Activated naive CD8-positive, alpha-beta T cell treated with anti-CD3 and anti-CD28 coated beads, Interleukin-2, amount 10 ng/mL, durations not matched to agents 7 days and 5 days (primary cell): ENCODE measurements at places on chromosomes 3 and 15.

GRCh38 chr3:111652492-111653180, 57.5 kb upstream of the ZBED2 start:
- DNase-seq, result no peak

DNA sequence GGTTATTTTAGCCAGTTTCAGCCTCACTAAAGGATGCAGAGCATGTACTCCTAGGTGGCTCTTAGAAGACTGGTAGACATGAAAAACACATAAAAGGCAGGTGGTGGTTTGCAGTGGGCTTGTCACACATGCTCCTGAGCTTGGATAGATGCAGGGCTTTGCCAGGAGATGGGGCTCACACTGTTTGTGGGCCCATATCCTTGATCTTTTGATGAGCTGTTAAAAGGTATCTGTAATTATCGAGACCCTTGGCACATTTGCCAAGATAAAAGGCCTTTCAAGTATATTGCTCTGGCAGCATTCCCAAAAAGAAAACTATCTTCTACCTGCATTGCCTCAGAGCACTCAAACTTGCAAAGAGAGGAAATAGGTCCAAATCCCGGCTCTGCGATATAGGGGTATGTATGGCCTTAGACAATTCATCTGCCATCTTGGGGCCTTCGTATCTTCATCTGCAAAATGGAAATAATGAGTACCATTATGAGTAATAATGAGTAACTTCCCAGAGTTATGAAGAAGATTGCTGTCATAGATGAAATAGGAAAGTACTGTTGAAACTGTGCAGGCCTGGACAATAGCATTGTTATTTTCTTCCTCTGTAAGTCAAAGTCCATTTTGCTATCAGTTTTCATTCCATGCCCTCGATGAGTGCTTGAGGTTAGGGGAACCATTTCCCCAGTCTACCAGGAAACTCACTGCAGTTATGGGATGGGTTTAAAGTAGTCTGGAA, 172.7 kb downstream of the SYNPR start:
- DNase-seq, result no peak

DNA sequence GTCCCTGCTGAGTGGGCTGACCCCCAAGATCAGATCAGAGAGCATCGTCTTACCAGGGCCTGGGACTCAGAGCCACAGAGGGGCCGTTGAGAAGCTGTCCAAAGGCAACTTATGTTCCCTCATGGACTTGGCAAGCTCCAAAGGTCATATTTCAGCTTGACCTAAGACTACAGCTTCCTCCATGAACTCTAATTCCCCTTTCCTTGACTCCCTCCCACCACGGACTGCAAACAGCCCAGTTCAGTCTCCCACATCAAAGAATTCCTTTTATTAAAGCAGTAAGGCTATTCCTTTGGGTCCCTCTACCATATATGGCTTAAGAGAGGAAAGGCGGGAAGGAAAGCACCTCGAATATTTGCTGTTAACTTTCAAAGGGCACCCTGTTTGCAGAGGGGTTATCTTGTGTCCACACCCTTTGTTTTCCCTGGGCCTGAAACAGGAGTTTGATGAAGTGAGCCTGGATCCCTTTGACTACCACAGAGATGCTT, 146.1 kb upstream of the THBS1 start:
- no peak for DNase-seq

DNA sequence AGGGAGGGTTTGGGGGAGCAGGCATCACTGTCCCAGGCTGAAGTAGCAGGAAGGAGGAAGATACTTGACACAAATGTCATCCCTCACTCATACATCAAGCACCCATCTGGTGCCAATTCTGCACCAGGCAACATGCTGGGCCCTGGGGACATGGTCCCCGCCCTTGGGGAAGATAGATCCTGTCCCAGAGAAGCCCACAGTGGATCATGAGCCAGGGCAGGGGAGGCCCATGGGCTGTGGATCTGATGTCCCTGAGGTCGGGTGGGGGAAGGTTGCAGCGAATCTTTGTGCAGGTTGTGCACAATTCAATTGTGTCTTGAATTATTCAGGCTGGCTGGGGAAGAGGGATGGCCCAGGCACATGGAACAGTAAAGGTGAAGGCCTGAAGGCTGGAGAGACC, 6.4 kb upstream of the CCDC33 start:
- no peak for DNase-seq

GRCh38 chr15:63196842-63197241, 7.4 kb downstream of the RAB8B start:
- DNase-seq, result no peak

- no peak for DNase-seq
Measured at GRCh38 chr15:71171195-71171594, 55.9 kb downstream of the THSD4 start.

GRCh38 chr3:182246870-182247269, 535.1 kb downstream of the SOX2 start:
- DNase-seq, result no peak

DNA sequence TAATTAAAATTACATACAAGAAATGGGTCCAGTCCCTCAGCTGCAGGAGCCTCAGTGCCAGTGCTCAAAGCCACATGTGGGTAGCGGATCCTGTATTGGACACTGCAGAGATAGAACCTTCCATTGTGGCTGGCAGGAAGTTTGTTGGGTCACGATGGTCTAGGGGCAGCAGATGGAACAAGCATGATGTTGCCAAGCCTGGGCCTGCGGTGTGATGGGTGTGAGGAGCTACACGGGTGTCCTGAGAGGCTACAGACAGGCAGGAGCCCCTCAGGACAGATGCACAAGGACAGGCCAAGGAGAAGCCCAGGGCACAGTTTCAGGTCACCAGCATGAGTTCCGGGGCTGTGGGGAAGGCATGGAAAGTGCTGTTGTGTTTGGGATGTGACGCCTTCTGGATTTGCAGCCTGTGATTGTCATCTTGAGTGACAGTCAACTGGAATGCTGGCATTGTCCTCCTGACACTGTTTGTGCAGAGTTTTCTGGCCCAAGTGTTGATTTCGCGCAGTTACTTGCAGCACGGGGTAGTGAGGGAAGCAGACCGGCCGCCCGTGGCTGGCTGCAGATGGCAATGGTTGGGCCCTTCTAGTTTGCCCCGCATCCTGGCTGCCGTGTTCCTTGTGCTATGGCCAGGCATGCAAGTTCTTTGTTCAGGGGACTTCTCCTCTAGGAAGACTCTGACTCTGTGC, 177.1 kb downstream of the NSMCE3 start:
- DNase-seq, result no peak

- DNase-seq, result no peak
Measured at GRCh38 chr3:24503616-24504113, 9.0 kb upstream of the THRB start.
